Esophagus muscularis mucosa (tissue), 4 donors: ENCODE measurements at places on chromosomes 2 and 18. TPM values are rescaled to one million over a fixed set of nuclear protein-coding genes. Genes with fewer than 3 reads are reported as not detected.
A peak's percentile ranks its signal among the peaks of the same experiment; 100 is the strongest.

- DNase-seq: no peak
Measured at GRCh38 chr18:56919190-56919589, 227.7 kb upstream of the BOD1L2 start.

GRCh38 chr2:231720987-231721966 lies 13.0 kb downstream of the PTMA start:
- no peak for DNase-seq

DNA sequence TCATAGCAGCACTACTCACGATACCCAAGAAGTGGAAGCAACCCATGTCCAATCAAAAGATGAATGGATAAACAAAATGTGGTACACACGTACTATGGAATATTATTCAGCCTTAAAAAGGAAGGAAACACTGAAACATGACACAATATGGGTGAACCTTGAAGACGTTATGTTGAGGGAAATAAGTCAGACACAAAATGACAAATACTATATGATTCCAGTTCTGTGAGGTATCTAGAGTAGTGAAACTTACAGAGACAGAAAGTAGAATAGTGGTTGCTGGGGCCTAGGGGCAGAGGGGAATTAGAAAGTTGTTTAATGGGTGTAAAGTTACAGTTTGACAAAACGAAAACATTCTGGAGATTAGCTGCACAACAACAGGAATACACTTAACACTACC lies 24.7 kb downstream of the TLK1 start:
- no peak for DNase-seq

- DNase-seq: no peak
Measured at GRCh38 chr2:224173933-224174332, 134.8 kb upstream of the SERPINE2 start.

GRCh38 chr2:27041752-27042151 lies 9.0 kb downstream of the TMEM214 start:
- no peak for DNase-seq

DNA sequence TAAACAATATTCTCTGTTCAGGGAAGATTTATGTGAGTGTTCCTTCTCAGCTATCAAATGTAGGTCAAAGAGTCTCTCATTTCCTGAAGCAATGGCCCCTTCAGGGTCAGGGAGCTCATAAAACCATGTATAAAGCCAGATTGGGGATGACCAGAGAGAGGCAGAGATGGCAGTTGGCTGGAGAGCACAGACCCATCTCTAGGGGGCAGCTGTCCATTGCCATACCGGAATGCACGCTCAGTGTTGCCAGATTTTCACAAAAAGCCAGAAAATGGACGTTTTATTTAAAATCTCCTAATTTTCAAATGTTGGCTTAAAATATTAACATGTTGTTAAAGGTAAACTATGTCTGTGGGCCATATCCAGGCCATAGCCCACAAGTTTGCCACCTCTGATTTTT lies 1920.7 kb upstream of the CELF4 start:
- DNase-seq: no peak

- DNase-seq: peak; percentile 75
Measured at GRCh38 chr2:127542231-127542630, 6.7 kb downstream of the MYO7B start.

- no peak for DNase-seq
Measured at GRCh38 chr2:68256093-68256450, 3.7 kb upstream of the PPP3R1 start.

DNA sequence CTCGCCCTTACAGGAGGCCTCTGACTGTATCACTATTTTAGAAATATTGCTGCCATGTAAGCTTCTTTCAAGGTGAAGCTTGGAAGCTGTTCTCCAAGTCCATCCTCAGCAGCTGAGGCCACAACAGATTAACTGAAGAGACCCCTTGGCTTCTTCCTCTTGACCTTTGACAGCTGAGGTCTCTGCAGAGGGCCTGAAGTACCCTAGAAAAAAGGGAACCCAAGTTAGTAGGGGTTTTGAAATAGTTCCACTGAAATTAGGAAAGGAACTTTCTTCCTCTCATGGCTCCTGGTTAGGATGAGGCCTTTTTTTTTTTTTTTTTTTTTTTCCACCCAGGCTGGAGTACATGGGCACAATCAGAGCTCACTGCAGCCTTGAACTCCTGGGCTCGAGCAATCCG lies 15.5 kb upstream of the IHH start:
- no peak for DNase-seq

DNA sequence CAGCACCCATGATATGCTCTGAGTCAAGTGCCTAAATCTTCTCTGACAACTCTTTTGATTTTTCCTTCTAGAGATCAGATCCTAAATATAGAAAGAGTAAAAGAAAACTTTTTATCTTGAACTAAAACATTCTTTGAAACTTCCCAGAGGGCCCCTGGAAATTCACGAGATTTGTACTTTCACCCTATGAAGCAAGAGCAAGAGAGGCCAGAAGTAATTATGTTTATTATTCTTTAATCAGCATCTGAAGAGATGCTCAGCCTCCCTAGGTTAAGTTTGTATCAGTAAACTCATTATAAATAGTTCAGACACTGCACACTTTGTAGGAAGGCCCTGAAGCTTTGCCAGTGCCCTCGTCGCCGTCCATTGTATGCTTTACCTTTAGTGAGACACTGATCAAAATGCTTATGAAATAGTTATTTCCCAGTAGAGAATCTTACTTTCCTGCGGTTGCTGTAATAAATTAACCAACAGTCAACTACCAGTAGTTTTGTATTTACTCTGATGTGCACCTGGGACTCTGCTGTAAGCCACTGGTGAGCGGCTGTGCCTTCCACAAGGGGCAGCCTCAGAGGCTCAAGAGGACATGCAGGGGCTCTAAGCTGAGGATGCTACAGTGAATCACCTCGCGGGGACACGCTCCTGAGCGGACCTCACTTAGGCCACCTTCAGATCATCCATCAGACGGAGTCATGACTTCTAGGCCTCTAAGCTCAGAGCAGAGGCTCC lies 71.9 kb downstream of the BIN1 start:
- DNase-seq: no peak

DNA sequence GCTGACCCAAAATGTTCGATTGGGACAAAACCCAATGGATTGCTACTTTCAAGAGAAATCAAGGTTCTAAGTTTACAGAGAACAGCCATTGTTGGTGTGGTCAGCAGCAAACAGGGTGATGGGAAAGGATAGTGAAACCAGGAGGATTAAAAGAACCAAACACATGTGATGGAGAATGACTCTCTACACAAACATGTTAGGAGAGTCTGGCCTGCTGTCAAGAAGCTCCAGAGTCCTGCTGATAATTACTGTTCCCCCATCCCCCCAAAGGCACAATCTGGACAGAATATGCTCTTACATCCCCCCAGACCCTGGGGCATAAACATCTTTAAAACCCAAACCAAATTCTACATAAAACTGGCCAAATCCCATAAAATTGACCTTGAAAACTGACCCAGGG lies 32.0 kb upstream of the ACYP2 start:
- no peak for DNase-seq

GRCh38 chr2:219688560-219689445 lies 61.4 kb downstream of the SLC4A3 start:
- no peak for DNase-seq

DNA sequence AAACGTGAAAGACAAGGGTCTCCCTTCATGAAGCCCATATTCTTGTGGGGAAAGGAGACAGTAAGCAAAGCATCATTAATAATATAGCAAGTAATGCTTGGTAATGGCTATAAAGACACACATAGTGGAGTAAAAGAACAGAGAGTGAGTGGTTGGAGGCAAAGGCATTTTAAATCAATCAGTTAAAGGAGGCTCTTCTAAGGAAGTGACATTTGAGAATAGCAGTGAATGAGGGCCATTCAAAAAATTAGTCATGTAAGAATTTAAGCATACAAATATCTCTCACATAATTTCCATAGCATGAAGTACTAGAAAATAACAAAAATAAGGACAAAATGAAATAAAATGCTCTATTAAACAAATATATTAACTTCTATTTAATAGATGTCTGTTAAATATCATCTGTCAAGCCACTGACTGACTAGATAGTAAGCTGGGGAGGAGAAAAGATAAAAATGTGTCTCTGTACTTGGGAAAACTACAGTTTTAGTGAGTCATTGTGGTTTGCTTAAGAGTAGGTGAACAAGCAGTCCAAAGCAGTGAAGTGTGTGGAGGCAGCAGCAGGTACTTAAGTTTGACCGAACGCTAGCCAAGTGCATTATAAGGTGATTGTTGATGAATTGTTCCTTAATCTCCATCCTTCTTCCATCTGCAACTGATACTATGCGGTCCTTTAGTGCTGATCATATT lies 160.1 kb downstream of the PARD3B start:
- no peak for DNase-seq

GRCh38 chr2:36357847-36358659 lies 2.5 kb downstream of the CRIM1 start:
- no peak for DNase-seq

GRCh38 chr18:76960528-76961035 lies 138.2 kb downstream of the ZNF236 start:
- DNase-seq: no peak

- no peak for DNase-seq
Measured at GRCh38 chr2:149703281-149703680, 115.7 kb upstream of the MMADHC start.

The CFC1B gene
- not detected for total RNA-seq

The PARD3B gene
- total RNA-seq: 24.2 TPM

The SERPINB12 gene
- total RNA-seq: not detected

The ANKRD30BL gene
- total RNA-seq: not detected

The KRTCAP3 gene
- not detected for total RNA-seq
